Thoracic aorta (tissue), 2 donors: ENCODE measurements at places on chromosomes 7 and 10.

GRCh38 chr10:58740620-58741369, 228.1 kb downstream of the BICC1 start:
- DNase-seq: no peak
- H3K4me1 ChIP-seq: peaks cover 12% of the 10 kb centered on the region
- no peaks in the 10 kb centered on the region for H3K36me3 ChIP-seq
- no peak overlapping the region for H3K27ac ChIP-seq

- peaks cover 19% of the 10 kb centered on the region for H3K4me1 ChIP-seq
- H3K27ac ChIP-seq: peak within 1 kb of the TSS; percentile 77
- no peak for DNase-seq
- no peaks in the 10 kb centered on the region for H3K36me3 ChIP-seq
- peak within 1 kb of the TSS; percentile 82 for H3K4me3 ChIP-seq
Measured at GRCh38 chr10:115093286-115093775, at the start of gene ATRNL1. ATRNL1 (plus strand) TSS chr10:115093365; CDS start chr10:115093751, 386 bp downstream.

- no peak for DNase-seq
- H3K27ac ChIP-seq: no peak overlapping the region
- H3K36me3 ChIP-seq: no peaks in the 10 kb centered on the region
- no peak overlapping the region for H3K4me3 ChIP-seq
Measured at GRCh38 chr7:49596701-49597491, 176.5 kb upstream of the VWC2 start.

DNA sequence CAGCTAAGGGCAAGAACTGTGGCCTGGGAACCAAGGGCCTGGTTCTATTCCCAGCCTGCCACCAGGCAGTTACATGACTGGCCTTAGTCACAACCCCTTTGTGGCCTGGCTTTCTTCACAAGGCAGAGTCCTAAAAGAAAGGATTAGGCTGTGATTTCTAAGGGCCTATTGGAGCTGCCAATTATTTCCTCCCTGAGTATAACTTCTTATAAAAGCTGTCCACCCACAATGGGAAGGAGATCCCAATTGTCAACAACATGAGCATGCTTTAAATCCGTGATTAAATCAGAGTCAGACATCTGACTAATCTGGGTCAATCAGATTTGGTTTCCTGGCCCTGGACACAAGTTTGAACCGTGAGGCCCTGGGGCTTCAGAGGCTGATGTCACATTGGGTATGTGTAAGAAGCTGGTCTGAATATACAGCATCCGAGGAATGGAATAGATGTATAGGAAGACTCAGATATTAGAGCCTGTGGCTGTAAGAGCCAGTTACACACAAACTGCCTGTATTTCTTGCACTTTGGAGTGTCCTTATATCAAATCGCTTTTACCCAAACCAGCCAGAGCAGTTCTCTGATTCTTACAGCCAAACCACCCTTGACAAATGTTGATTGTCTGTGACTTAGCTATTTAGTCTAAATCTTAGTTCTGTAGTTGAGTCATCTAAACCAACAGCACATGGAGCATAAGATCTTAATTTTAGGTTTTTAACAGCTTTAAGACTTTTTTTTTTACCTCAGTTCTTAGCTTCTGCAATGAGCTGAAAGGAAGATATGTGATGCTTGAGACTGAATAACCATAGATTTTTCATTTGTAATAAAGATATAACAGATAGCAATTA, 61.3 kb downstream of the ABCB4 start:
- H3K4me3 ChIP-seq: no peak overlapping the region
- no peaks in the 10 kb centered on the region for H3K36me3 ChIP-seq
- no peak for DNase-seq
- peaks cover 12% of the 10 kb centered on the region for H3K4me1 ChIP-seq
- peak overlapping the region; percentile 48 for H3K27ac ChIP-seq

DNA sequence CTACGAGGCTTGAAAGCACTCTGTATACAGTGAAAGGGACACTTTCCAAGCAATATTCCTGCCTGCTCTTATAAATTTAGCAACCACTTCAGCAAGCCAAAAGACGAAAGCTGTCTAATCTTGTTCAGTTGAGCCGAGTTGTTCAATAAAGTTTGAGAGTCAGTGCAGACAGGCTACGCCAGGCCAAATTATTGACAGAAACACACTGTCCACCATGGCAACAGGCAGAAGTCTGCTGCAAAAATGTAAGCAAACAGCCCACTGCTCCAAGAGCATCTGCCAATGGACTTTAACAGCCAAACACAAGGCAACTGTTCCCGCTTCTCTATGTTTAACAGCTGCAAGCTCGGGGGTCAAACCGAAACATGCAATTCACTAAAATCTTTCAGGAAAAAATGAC, 85.7 kb downstream of the GLI3 start:
- no peaks in the 10 kb centered on the region for H3K27me3 ChIP-seq
- no peak overlapping the region for H3K4me3 ChIP-seq
- H3K4me1 ChIP-seq: no peaks in the 10 kb centered on the region
- no peak for DNase-seq
- H3K36me3 ChIP-seq: no peaks in the 10 kb centered on the region
